Activated T-cell treated with anti-CD3 and anti-CD28 coated beads, Interleukin-2, amount 50 U/mL, for 4 hours (primary cell): ENCODE measurements at places on chromosomes 16 and 17. TPM values are rescaled to one million over a fixed set of nuclear protein-coding genes. Genes with fewer than 3 reads are reported as not detected.

PIPOX gene
- 1.5 TPM for total RNA-seq

DNA sequence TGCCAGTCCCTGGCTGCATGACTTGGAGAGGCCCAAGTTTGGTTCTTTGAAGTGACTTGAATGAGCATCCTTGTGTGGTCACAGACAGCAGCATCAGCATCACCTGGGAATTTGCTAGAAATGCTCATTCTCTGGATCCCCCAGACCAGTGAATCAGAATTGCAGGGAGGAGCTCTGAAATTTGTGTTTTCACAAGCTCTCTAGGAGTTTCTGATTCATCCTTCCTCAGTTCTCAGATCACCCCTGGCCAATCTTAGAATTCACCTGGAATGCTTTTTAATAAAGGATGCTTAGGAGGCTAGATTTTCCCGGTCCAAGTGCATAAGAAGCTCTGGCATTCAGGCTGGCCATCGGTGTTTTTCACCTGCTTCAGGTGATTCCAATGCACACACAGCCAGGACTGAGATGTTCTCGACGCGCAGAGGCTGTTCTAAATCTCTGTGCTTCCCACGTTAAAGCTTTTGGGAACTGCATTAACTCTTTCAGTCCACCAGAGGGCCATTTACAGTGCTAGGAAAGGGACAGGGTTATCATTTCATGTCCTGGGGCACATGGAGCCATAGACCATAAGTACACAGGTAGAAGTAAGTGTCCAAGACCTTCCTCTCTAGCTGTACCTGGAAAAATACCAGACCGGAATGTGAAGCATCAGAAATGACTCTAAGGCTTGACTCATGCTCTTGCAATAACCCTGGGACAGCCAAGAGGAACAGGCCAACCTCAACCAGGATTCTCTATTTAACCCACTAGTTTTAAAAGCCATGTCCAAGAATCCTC lies 85.7 kb upstream of the XYLT1 start:
- no peak for DNase-seq

DNA sequence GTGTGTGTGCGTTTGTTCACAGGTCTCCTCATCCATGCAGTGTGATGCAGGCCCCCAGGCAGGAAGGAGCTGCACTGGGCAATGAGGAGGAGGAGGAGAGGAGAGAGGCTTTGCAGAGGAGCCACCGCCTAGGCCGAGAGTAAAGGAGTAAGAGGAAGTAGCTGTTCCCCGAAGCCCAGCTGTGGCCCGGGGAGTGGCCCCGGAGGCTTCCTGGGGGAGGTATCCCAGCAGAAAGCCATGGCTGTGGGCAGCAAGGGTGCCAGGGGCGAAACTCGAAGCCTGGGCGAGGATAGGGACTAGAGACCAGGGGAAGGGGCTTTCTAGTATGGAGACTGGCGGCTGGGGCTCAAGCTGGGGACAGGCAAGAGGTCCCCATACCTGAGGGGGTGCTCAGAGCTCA lies 12.2 kb downstream of the C16orf95 start:
- no peak for DNase-seq

RRAD gene
- 0.38 TPM for total RNA-seq

GRCh38 chr17:49747632-49748031 lies 16.3 kb downstream of the FAM117A start:
- no peak for DNase-seq

GRCh38 chr16:77675464-77676324 lies 46.6 kb upstream of the NUDT7 start:
- DNase-seq, result peak; percentile 52

CCL4 gene
- 1,809 TPM for total RNA-seq

LRRC37A2 gene
- 3.5 TPM for total RNA-seq

GRCh38 chr17:43534909-43535308 lies 11.2 kb downstream of the ETV4 start:
- no peak for DNase-seq

DNA sequence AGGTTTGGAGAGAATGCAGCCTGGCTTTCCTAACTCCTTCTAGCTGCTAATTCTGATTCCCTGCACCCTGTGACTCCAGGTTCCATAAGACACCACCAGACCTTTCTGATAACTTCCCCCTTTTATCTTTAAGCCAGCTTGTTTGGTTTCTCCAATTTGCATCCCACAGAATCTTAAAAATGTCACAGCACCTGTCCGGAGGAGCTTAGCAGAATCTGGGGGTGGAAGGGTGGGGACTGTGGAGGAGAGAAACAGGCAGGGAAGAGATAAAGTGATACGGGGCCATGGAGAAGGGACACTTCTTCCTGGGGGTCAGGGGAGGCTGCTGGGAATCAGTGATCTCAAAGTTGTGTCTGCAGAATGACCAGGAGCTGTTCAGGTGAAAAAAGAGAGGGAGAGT lies 59.4 kb downstream of the FOXL1 start:
- no peak for DNase-seq

- DNase-seq, result no peak
Measured at GRCh38 chr17:66966704-66967418, 2.4 kb downstream of the CACNG4 start.

GRCh38 chr17:75842963-75843576 lies 1.1 kb downstream of the UNC13D start:
- DNase-seq, result no peak
